Stimulated activated CD8-positive, alpha-beta memory T cell treated with anti-CD3 and anti-CD28 coated beads, Interleukin-2, amount 100 ng/mL, for 1 hour (primary cell): ENCODE measurements at places on chromosomes 1 and 21.

DNA sequence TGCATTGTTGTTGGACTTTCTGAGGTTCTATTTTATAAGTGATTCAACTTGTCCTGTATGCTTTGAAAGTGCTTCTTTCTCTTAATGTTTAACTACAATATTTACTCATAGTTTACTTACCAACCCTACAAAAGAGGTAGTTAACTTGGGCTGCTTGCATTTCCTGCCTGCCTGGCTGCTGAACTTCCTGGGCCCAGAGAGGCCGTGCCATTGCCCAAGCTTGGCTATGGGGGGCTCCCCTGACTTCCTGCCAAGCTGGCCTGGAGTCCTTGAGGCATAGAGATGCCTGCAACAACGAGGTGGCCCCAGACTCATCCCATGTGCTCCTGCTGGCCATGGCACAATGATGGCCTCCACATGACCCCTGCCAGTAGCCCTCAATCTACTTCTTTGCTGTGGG, 361.6 kb upstream of the PLD5 start:
- DNase-seq = no peak

GRCh38 chr1:60386249-60386648, 312.7 kb upstream of the C1orf87 start:
- no peak for DNase-seq

GRCh38 chr1:204335085-204335484, 24.6 kb downstream of the PLEKHA6 start:
- DNase-seq = no peak

DNA sequence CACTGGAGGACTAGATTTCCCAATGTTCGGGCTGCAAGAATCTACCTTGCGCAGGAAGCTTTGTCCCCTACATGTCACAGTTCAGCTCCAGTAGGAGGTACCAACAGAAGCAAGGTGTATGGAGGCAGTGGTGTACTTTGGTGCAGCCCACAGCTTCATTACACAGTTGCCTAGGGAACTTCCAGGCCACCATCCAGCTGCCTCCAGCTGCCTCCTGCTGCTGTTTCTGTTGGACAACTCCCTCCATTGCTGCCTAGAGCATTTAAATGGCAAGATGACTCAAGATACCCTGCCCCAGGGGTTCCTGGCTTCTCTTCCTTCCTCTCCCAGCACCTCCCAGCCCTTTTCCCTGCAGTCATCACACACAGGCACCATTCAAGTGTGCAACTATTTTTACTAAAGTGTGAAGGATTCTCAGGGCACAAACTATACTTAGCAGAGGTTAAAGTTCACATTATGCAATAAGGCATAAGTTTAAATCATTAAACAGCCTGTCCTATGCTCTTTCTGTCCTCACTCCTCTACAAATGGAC, 39.0 kb upstream of the ATP1A1 start:
- DNase-seq = no peak

GRCh38 chr1:114117654-114118053, 36.0 kb downstream of the SYT6 start:
- no peak for DNase-seq

DNA sequence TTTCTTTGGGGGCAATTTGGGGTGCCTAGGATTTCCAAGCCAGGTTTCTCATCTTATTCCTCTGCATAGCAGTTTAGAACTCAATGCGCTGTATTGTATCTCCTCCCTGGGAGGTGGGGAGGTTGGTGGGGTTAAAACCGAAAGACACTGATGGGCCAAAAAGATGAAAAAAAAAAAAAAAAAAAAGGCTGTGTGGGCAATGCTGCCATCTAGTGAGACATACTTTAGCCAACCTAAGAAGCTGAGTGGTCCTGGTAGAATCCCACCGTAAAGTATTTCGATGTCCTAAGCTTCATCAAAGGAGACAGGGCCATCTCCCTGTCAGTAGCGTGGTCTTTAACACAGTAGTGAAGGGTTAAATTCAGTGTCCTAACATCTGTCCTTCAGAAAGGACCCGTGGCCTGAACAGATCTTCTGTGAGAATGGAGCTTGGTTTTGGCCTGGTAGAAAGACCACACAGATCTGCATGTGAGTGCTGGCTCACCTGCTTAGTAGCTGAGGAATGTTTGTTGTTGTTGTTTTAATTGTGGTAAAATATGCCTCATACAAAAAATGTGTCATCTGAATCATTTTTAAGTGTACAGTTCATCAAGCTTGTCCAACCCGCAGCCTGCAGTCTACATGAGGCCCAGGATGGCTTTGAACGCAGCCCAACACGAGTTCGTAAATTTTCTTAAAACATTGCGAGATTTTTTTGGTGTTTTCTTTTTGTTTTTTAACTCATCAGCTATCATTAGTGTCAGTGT, 226.2 kb downstream of the KIF26B start:
- DNase-seq = no peak

GRCh38 chr1:114507513-114507912, 3.5 kb downstream of the TRIM33 start:
- no peak for DNase-seq

DNA sequence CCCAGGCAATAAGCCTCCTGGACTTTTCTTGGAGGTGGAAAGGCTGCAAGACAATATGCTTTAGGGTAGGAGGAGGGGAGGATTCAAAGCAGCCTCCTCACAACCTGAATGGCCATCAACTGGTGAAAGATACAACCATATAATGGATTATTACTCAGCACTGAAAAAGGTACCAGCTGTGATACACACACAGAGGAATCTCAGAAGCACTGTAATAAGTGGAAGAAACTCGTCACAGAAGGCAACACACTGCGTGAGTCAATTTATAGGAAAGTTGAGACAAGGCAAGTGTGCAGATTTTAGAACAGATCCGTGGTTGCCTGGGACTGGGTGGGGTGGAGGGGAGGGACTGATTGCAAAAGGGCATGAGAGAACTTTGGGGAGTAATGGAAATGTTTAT, 64.9 kb upstream of the ZBTB40 start:
- DNase-seq = no peak

GRCh38 chr1:7444363-7444762, 326.7 kb upstream of the VAMP3 start:
- no peak for DNase-seq

DNA sequence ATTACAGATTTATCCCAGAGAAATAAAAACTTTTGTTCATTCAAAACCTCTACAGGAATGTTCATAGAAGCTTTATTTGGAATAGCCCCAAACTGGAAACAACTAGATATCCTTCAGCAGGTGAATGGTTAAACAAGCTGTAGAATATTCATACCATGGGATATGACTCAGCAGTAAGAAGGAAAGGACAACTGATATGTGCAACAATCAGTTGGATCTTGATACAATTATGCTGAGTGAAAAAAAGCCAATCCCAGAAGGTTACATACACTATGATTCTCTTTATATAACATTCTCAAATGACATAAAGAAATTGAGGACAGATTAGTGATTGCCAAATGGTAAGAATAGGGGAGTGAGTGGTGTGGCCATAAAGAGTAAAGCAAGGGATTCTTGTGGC, 376.7 kb downstream of the S1PR1 start:
- no peak for DNase-seq

DNA sequence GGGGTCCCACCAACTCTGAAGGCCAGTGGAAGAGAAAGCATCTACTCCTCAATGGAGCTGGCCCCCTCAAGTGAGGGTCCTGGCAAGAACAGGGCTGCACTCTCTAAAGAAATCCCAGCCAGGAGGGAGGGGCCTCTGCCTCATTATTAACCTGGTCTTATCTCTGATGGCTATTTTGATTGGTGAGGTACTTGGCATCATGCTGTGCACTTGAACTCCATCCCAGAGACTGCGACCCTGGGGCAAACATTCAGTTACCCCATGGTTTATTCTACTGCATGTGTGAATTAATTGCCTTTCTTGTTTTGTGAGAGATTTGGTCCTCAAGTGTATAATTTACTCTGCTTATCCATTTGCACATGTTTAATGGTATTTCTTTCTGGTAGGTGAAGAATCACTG, 55.0 kb upstream of the ETV3 start:
- no peak for DNase-seq

GRCh38 chr1:55310505-55310971, 95.4 kb upstream of the USP24 start:
- DNase-seq = no peak

- DNase-seq = no peak
These were observed 313.5 kb upstream of the PLXNA2 start for GRCh38 chr1:208557723-208558094.

DNA sequence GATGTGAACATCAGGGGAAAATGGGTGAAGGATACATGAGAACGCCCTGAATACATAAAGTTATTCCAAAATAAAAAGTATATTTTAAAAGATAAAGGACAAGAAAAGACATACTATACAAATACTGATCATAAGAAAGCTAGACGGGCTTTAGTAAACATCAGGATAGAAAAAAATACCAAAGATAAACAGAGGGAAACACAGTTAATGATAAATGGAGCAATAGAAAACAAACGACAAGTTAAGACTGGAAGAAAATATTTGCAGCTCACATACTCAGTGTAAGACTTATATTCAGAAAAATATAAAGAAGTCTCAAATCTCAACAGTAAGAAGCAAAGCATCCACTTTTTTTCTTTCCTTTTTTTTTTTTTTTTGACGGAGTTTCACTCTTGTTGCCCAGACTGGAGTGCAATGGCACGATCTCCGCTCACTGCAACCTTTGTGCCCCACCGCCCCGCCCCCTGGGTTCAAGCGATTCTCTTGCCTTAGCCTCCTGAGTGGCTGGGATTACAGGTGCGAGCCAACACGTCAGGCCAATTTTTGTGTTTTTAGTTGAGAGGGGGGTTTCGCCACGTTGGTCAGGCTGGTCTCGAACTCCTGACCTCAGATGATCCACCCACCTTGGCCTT, 94.8 kb downstream of the OMA1 start:
- no peak for DNase-seq

DNA sequence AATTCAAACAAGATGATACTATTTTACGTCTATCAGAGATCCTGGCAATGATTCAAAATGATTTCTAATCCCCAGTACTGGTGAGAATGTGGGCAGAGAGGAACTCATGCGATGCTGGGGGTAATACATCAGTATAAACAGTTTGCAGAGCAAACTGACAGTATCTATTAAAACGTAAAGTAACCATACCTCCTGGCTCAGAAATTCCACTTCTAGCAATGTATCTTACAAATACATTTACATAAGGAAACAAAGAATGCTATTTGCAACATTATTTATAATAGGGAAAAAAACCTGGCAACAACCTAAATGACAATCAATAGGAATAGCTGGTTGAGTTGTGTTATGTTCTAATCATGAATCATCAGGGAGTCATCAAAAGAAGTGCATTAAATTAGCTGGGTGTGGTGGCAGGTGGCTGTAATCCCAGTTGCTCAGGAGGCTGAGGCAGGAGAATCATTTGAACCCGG, 15.9 kb downstream of the RCAN1 start:
- DNase-seq = no peak

DNA sequence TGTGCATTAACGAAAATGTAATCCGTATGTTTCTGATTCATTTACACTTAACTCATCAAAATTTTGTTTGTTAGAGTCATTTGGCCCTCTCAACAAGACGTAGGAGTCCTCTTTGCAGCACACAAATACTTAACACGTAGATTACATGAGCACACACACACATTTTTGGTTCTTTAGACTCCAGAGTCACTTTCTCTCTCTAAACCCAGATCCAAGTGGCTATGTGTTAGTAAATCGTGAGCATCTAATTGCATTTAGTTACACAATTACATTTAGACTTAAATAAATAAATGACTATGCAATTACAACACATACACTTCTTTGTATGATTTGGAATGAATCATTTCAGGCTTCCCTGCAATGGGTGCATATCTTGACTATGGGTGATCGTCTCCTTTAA, 109.0 kb upstream of the GREM2 start:
- no peak for DNase-seq

GRCh38 chr1:151710187-151710840, 6.3 kb downstream of the CELF3 start:
- DNase-seq = no peak

GRCh38 chr1:237186675-237187074, 144.7 kb downstream of the RYR2 start:
- no peak for DNase-seq

DNA sequence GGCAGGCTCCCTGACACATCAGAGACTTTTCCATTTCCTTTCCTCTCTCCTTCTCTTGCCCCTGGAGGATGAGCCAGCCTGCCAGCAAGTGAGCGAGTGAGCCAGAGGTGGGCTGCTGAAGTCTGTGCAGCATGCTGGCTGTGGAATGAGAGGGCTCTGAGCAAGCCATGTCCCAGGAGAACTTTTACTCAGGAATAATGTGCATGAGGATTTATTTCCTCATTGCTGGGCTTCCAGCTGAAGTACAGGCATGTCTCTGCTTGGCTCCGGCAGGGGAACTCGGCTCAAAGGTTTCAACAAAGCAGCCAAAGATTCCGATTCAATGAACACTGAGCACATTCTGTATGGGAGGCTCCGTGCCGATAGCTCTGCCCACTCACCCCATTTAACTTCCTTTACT, 43.7 kb downstream of the UBIAD1 start:
- DNase-seq = no peak

DNA sequence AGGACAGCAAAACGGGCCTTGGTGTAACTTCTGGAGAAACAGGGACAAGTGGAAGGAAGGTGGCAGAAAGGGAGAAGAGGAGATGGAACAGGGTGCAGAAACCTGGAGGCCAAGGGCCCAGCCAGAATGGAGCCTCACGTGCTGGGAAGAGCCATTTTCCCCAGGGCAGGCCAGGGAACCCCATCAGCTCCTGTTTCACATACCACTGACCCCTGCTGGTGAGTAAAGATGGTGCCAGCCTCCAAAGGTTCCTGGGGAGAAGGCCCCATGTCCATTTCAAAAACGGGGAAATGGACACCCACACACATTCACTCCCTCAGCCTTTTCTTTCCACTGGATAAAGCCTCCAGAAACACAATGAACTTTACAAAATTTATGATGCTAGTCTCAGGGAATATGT, 57.6 kb upstream of the JUN start:
- no peak for DNase-seq

- DNase-seq = no peak
These were observed 39.3 kb upstream of the ERRFI1 start for GRCh38 chr1:8065369-8065768.

GRCh38 chr21:42649122-42650032, 4.0 kb upstream of the PDE9A start:
- DNase-seq = no peak

DNA sequence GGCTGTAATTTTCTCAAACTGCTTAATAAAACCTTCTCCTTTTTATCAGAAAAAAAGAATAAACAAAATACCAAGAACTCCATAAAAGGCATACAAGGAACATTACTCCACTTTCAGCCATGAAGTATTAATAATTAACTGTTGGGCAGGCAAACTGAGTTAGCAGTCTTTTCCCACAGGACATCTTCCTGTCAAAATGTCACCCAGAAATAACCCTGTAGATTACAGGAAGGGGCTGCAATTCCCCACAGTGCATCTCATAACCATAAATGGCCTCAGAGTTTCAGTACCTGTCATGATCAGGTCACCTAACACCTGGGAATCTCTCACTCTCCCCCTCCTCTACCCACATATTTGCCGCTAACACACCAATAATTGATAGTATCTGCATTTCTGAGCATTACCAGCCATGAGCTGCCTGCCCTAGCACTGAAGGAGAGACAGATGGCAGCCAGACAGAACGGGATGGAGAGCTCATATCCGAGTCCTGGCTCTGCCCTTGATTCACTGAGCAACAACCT, 475.0 kb downstream of the SMYD3 start:
- DNase-seq = no peak

GRCh38 chr1:14294860-14295536, 303.5 kb upstream of the KAZN start:
- DNase-seq = no peak
